Hair follicle dermal papilla cell (primary cell): ENCODE measurements at places on chromosomes 7 and 10. TPM values are rescaled to one million over a fixed set of nuclear protein-coding genes. Genes with fewer than 3 reads are reported as not detected.

The UPK3BL2 gene
- total RNA-seq, result 4.2 and 5.6 TPM in 2 replicates

The LGI1 gene
- total RNA-seq, result 0.12 TPM in 1 of 2 replicates, not detected in the other

The TFEC gene
- under 0.01 and 0.16 TPM in 2 replicates for total RNA-seq

The NUTM2E gene
- not detected in 2 replicates for total RNA-seq

The TAC1 gene
- total RNA-seq, result not detected in 2 replicates

The CRTAC1 gene
- not detected in 2 replicates for total RNA-seq

The ALOX5 gene
- total RNA-seq, result not detected in 2 replicates

The RTKN2 gene
- 0.61 and 0.65 TPM in 2 replicates for total RNA-seq

The PLXDC2 gene
- 3.0 and 6.7 TPM in 2 replicates for total RNA-seq

The ABCA13 gene
- 0.24 and 1.1 TPM in 2 replicates for total RNA-seq

The TMEM236 gene
- total RNA-seq, result 0.16 TPM in 1 of 2 replicates, not detected in the other

The ZFYVE27 gene
- 19.8 and 20.6 TPM in 2 replicates for total RNA-seq

The ELN gene
- total RNA-seq, result 36.6 and 38.0 TPM in 2 replicates

The MMD2 gene
- total RNA-seq, result not detected in 2 replicates

The ELMO1 gene
- total RNA-seq, result 0.16 and 0.49 TPM in 2 replicates

The ASAH2B gene
- total RNA-seq, result 2.6 and 2.9 TPM in 2 replicates

The SLC18A3 gene
- not detected in 2 replicates for total RNA-seq

The PAPOLB gene
- under 0.01 and 0.16 TPM in 2 replicates for total RNA-seq

The WIPF3 gene
- not detected in 2 replicates for total RNA-seq

The ZCWPW1 gene
- total RNA-seq, result 1.6 and 2.1 TPM in 2 replicates

The MBL2 gene
- not detected in 2 replicates for total RNA-seq

The FRAT2 gene
- total RNA-seq, result 8.5 and 10.9 TPM in 2 replicates

The ABCC2 gene
- total RNA-seq, result 1.1 and 1.3 TPM in 2 replicates

The OR13A1 gene
- total RNA-seq, result not detected in 2 replicates

The PRR15 gene
- not detected in 2 replicates for total RNA-seq

The SLIT1 gene
- total RNA-seq, result 0.32 TPM in 1 of 2 replicates, not detected in the other

The PRSS2 gene
- not detected in 2 replicates for total RNA-seq

The COX15 gene
- 28.4 and 38.6 TPM in 2 replicates for total RNA-seq

The RAB11FIP2 gene
- 33.3 and 45.8 TPM in 2 replicates for total RNA-seq

The NEUROG3 gene
- total RNA-seq, result not detected in 2 replicates

The HMX2 gene
- total RNA-seq, result not detected in 2 replicates

The TMEM196 gene
- total RNA-seq, result not detected in 2 replicates
